OCI-LY7 (cell line): ENCODE measurements at places on chromosomes 1 and 21. TPM values are rescaled to one million over a fixed set of nuclear protein-coding genes. Genes with fewer than 3 reads are reported as not detected.

DNA sequence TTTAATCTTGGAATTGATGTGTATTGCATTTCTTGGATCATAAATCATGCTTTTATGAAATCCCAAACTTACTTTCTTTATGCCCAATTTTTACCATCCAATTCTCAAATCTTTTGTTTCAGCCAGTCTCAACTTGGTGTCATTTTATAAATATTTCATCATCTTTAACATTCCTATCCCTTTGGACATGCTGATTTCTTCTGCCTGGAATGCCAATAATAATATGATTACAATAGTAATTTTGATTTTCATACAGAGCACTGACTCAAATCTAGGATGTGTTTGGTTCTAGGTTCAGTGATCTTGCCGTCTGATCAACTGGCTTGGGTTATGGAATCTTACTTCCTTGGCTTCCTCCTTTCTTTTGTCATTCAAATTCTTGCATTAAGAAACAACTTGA, 12.8 kb downstream of the RRP15 start:
- DNase-seq, result no peak

DNA sequence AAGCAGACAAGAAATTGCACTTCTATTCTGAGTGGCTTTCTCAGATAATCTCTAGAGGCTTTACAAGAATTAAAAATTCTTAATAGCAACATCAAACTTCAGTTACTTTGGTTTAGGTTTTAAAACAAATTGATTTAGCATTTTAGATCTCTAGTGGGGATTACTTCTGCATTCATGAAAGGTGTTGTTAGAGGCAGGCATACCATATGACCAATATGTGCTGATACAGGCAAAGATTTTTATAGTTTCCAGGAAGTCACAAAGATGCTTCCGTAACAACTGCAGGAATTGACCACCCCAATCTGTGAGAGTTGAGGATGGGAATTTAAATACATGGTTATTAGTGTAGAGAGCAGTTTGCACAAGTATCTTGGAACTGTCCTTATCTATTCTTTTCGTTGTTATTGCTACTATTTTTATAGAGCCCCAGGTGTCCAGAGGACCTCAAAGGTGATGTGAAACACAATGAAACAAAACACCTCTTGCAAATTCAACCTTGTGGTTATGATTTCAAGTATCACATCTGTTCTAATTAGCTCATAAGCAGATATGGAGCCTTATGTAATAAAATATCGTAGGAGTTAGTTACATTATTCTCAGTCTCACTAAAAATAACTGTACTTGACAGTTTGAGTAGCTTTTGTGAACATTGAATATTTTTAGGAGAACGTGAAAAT, 512.7 kb upstream of the ADGRL4 start:
- peak; percentile 91 for DNase-seq

DNA sequence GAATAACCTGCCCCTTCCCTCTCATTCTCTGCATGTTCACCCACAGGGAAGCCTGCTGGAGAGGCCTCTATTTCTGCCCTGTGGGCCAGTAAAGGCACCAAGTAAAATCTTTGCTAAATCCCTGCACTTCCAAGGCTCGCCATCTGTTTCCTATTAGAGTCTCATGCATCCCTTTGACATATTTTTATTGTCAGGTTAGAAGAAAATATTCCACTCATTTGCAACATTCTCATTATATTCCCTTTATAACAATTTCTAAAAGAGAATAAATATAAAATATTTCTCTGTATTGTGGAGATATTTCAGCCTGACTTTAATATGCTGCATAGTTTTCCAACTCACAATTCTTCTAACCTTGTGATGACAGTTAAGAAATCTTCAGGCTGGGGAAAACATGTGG, 340.4 kb upstream of the VAMP3 start:
- no peak for DNase-seq

The TSSK3 gene
- 7.8 and 10.1 TPM in 2 replicates for total RNA-seq
